Stimulated activated CD8-positive, alpha-beta memory T cell treated with anti-CD3 and anti-CD28 coated beads, Interleukin-7, amount 100 ng/mL, for 24 hours (primary cell): ENCODE measurements at places on chromosomes 12 and 14.

GRCh38 chr14:94104731-94105130, 5.8 kb upstream of the IFI27 start:
- DNase-seq, result no peak

GRCh38 chr12:56634242-56634836, 4.2 kb upstream of the BAZ2A start:
- DNase-seq, result no peak

DNA sequence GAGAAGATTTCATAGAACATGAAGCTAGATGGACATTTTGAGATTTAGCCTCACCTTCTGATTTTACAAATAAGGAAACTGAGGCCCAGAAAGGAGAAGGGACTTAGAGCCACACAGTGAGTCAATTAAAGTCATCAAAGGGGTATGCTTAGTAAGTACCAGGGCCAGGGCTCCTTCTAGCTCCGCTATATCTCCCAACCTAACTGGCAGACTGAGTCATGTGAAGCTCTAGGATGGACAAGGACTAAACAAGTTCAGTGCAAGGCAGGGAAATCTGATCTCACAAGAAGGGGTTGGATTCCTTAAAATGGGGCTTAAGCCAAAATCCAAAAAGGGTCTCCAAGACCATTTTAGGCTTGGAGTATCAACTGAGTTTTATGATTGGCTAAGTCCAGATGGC, 215.8 kb downstream of the PHLDA1 start:
- DNase-seq, result no peak

DNA sequence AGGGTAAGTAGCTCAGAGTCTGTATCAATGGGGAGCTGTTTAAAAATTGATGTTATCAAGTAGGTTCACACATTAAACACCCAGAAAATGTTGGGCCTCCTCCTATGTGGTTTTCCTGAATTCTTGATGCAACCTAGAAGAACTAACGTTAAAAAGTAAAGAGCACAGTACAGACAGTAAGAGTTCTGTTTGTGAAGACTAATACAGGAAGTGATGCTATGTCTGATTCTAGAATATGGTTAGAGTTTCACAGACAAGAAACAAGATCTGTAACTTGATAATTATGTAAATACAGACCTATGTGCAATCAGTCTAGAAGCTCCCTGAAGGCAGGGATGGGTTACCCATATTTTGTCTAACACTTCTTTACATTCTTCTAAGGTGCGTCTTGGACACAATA, 214.9 kb upstream of the BTG1 start:
- no peak for DNase-seq

DNA sequence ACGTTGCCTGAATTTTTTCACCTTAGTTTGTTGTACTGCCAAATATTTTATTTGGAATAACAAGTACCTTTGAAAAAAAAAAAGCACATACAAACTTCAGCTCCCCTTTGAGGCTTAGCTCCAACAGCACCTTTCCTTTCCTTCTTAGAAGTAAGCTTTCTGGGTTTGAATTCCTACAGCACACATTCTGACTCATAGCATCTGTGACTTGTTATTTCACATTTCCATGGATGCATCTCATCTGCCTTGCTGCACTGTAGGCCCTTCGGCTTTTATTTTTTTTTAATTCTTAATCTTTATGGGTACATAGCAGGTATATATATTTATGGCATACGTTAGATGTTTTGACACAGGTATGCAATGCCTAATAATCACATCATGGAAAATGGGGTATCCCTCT, 7.2 kb downstream of the LGALS3 start:
- no peak for DNase-seq

DNA sequence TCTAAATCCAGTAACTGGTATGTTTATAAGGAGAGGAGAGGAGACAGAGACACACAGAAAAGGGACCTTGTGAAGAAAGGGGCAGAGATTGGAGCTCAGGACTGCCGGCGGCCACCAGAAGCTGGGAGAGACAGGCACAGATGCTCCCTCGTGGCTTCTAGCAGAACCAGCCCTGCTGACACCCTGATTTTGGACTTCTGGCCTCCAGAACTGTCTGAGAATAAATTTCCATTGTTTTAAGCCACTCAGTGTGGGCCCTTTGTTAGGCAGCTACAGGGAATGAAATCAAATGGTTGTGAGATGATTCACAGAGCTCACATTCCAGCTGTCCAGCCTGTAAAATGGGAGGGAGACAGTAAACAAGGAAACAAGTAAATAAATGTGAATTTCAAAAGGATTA, 47.6 kb downstream of the TMEM132C start:
- no peak for DNase-seq

GRCh38 chr14:50008974-50009373, 107.4 kb downstream of the VCPKMT start:
- DNase-seq, result no peak

DNA sequence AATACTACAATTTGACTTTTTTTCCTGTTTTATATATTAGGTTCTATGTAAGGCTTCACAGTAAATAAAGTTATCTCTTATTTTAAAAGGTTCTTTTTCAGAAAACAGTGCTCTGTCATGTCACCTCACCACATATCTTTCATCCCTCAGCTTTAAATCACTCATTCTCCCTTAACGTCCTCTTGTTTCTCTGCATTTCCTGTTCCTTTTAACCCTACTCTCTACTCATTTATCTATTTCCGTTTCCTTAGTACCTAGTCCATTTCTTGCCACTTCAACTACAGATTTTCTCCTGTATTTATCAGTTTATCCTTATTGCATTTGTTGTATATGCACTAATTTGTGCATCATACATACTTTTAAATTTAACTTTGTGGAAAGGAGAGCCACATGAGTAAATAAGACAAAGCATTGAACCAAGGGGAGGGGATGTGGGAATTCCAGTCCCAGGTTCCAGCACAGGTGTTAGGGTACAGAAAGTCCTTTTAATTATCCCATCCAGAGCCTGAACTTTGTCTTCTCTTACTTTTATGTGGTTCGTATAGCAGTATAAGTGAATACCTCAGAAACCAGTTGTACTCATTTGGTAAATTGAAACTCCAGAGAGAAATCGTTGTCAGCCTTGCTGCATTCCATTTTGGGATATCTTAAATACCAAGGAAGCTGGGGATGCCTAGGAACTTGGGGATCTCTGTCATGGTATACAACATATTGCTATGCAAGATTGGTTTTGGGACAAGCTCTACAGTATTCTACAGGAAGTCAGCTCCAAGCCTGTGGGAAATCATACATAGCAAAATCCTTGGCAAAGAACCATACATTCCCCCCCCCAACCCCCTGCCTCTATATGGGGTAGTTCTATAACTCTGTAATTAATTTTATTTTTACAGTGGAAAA, 120.5 kb downstream of the DIP2B start:
- no peak for DNase-seq

GRCh38 chr12:77087427-77087826, 22.1 kb upstream of the E2F7 start:
- DNase-seq, result no peak

DNA sequence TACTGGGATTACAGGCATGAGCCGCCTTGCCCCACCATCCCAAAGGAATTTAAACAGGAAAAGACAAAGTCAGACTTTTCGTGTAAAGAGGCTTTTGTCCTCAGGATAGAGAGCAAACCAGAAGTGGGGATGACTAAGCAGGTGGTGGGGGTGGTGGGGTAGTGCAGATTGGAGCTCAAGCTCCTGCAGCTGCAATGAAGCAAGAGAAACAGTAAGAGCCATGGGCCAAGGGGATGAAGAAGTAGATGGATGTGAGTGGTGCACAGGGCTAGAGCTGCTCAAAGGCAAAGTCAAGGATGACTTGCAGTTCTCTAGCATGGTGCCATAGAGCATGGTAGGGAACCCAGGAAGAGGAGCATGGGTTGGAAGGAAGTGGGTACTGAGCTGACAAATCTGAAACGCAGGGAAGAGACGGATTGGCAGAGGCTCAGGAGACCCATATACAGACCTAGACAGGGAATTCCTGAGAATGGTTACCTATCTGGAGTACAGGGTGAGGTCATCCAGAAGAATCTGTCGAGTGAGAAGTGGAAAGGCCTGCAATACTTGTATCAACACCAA, 11.4 kb upstream of the RNF34 start:
- no peak for DNase-seq

DNA sequence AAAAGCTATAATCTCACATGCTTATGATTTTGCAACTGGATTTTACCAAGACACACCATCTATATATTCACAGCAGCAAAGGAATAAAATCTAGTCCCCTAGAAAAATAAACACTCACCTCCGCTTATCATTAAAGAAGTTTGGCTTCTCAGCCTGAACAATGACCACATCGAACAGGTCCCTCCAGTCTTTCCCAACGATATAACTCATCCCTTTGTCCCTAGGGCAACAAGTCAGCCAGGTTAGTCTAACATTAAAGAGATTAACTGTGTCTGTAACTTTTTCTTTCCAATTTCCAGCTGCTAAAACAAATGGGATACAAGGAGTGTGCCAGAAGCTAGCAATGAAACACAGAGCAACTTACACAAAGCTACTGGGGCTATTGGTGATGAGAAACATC, 48.0 kb downstream of the NT5DC3 start:
- no peak for DNase-seq

GRCh38 chr14:55124774-55125386, 4.2 kb upstream of the LGALS3 start:
- DNase-seq, result no peak

DNA sequence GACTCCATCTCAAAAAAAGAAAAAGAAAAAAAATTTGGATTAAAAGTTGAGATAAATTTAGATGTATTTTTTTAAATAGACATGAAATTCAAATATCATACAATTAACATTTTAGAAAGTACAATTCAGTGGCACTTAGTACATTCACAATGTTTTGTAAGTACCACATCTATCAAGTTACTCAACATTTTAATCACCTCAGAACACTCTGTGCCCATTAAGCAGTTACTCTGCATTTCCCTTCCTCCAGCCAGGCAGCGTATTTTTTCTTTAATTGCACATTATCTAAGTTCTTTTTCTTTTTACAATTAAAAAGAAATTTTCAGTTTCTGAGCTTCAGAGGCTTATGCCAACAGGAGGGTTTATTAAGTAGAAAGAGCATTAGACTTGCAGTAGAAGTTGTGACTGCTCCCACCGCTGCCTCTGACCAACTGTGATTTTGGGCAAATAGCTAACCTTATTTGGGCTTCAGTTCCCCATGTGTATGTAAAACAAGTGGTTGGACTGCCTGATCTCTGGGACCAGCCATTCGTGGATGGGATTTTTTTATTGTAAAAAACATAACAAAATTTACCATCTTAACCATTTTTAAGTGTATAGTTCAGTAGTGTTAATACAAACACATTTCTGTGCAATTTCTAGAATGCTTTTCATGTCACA, 65.7 kb downstream of the WNK1 start:
- DNase-seq, result no peak

DNA sequence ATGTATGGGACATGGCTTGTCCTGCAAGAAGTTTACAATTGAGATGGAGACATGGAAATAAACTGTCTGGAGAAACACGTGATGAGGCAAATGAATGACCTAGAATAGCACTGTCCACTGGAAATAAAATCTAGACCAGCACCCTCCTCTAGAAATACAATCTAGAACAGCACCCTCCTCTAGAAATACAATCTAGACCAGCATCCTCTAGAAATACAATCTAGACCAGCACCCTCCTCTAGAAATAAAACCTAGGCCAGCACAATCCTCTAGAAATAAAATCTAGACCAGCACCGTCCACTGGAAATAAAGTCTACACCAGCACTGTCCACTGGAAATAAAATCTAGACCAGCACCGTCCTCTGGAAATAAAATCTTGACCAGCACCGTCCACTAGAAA, 69.2 kb upstream of the RFLNA start:
- no peak for DNase-seq

DNA sequence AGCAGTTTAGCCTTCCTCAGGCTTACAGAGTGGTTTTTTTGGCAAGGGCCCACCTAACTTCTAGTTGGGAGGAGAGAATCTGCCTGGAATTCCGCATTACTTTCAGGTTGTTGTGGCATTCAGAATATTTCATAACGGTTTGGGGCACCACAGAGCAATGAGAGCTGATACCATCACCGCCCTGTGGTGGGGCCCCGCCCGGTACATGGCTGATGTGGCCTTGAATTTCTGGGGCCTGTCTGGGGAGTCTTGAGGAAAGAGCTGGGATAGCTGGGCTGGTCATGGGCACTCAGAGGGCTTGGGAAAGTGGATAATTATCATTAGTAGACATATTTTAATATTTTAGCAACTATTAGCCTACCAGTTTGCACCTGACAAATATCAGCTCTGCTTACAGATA, 4.2 kb downstream of the TESPA1 start:
- no peak for DNase-seq

DNA sequence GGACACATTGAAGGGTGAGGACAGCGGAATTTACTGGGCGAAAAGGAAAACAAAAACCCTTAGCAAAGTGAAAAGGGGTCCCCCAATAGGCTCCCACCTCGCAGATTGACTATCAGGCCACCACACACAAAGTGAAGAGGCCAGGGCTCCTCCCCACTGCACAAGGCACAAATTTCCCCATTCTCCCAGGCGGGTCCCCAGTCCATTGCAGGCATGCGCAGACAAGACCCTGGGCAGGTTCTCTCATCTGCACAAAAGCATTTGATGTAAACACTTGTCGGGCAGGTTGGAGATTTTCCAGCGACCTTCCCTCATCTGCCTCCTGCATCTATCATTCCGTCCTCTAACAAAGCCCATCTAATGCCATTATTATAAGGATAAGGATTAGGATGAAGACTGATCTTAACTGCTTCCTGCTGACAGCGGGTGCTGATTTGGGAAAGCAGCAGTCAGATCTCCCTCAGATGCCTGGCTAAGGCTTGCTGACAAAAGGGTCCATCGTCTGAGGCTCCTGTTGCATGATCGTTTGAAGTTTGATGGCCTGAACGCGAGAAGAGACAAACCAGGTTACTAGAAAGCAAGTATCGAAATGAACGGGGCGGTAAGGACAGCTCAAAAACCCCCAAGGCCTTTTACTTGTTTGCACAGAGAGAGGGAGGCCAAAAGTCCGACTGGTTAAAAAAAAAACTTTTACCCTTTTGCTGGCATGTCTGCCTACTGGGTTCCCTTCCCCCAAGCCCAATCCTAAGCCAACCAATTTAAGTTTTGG, 14.4 kb downstream of the ASCL4 start:
- no peak for DNase-seq

DNA sequence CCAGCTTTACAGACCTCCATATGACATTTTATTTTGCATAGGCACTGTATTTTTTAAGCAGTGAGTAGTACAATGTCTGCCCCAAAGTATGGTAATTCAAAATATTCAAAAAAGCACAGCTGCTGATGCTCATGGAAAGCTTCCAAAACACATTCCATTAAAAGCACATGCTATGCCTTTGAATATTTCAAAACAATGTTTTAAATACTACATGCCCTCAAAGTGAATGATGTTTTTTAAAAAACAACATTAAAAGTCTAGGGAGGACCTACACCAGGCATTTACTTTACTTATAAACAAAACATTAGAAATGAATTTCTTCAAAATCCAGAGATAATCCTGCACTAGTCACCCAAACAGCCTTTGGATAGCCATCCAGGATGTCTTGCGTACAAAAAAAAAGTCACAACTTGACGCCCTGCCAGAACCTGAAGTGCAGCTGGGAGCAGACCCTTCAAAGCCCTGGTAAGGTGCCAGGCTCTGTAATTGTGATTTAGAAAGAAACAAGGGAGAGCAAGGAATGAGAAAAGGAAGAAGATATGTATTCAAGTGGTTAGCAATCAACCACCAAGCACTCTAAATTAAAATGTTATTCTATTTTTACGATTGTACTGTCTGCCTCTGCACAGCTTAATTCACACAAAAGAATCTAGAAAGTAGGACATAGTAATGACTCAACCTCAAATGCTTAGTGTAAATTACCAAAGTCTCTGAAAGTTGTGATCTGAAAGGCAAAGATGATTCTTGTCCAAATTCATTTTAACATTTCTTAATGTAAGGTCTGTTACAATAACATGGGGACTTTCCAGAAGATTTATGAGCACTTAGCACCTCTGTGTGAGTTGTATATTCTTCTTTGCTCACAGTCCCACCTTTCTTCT, 31.9 kb downstream of the CEP83 start:
- DNase-seq, result no peak
